Endodermal cell (in vitro differentiated cells): ENCODE measurements at places on chromosomes 4 and X. TPM values are rescaled to one million over a fixed set of nuclear protein-coding genes. Genes with fewer than 3 reads are reported as not detected.

The EPHA5 gene
- 0.07 TPM in 1 of 2 replicates, not detected in the other for total RNA-seq

The KLF8 gene
- 110 to 164 TPM (median 116 TPM) in 3 replicates for total RNA-seq

The REST gene
- total RNA-seq: 84.9 to 88.2 TPM (median 85.8 TPM) in 3 replicates

The SULT1B1 gene
- 0.05 TPM in 1 of 3 replicates, not detected in the others for total RNA-seq

The MAGEC2 gene
- total RNA-seq: not detected in 3 replicates

The HSFX3 gene
- not detected in 2 replicates for total RNA-seq

The ADH1C gene
- total RNA-seq: not detected in 2 replicates

The JCHAIN gene
- total RNA-seq: not detected in 3 replicates

The DTHD1 gene
- not detected in 2 replicates for total RNA-seq

DNA sequence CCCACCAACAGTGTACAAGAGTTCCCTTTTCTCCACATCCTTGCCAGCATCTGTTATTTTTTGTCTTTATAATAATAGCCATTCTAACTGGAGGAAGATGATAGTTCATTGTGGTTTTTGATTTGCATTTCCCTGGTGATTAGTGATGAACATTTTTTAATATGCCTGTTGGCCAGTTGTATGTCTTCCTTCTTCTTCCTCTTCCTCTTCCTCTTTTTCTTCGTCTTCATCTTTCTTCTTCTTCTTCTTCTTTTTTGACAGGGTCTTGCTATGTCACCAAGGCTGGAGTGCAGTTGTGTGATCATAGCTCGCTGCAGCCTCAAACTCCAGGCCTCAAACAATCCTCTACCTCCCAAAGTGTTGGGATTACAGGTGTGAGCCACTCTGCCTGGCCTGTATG lies 87.4 kb downstream of the CCDC160 start:
- no peak for DNase-seq

DNA sequence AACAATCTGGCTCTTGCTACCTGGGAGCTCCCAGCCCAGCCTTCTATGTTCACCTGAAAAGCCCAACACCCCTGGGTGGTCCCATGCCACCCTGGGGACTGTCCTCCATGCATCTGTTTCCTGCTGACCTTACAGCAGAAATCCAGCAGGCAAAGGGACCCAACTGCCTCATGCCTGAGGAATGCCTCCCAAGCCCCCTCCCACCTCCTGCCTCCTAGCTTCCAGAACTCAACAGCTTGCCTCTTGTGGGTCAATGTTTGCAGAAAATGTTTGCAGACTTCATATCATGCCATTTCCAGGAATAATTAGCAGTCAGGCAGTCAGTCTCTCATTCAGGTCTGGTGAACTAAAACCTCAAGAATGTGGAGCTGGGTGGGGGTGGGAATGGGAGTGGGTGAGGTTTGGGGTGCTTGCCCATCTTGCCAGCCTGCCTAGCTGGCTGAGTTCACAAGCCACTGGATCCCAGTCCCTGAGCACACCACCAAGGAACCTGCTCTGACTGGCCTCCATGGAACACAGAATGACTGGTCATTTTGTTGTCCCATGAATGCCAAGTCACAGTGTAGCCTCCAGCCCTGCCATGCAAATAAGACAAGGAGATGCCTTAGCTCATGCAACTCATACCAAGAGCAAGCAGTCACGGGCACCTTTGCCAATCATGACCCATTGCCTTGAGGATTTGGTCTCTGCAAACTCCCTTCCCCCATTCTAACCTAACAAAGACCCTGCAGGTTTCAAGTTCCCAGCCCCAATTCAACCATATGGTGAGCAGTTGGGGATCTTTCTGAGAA lies 12.1 kb upstream of the PLAC1 start:
- DNase-seq: peak; percentile 51

- no peak for DNase-seq
Measured at GRCh38 chrX:23478561-23478960, 143.9 kb downstream of the PTCHD1 start.

DNA sequence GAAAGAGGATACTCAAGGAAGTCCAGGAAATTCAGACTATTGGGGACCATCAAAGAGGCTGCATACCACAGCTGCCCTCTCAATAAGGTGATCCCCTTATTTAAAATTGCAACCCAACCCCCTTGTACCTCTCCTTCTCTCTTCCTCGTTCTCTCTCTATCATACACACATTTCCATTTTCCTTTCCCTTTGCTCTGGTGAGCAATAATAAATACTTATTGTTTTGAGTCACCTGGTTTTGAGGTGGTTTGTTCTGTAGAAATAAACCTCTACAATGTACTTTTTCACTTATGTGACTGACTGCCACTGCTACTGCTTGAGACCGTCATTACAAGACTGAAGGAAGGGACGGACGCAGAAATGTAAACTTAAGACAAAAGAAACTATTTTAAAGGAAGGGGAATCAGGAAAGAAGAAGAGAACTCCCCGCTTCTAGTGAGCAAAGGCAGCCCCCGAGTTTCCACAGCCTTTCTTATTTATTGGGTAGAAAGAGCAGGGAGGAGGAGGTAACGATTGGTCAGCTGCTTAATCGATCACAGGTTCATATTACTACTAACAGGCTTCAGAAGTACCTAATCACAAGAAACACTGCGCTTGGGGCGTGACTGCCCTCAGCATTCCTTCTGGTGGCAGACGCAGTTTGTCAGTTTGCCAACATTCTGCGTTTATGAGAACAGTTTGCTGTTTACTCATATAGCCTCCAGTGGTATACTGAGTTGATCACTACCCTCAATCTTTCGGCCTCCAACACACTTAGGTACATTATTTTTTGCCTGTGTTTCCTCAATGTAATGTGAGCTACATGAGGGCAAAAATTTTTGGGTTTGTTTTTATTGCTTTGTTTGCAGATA lies 16.9 kb upstream of the TMEM165 start:
- no peak for DNase-seq

- no peak for DNase-seq
Measured at GRCh38 chr4:141851246-141851891, 215.0 kb downstream of the IL15 start.

DNA sequence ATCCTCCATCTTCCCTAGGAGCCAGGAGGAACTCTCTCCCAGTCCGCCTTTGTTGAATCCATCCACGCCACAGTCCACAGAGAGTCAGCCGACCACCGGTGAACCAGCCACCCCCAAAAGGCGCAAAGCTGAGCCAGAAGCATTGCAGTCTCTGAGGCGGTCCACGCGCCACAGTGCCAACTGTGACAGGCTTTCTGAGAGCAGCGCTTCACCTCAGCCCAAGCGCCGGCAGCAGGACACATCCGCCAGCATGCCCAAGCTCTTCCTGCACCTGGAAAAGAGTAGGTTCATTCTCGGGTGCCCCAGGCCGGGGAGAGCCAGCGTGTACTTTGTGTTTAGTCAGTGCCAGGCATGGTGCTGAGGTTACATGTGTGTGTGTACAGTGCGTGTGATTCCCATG lies 7.4 kb downstream of the MSL3 start:
- no peak for DNase-seq

DNA sequence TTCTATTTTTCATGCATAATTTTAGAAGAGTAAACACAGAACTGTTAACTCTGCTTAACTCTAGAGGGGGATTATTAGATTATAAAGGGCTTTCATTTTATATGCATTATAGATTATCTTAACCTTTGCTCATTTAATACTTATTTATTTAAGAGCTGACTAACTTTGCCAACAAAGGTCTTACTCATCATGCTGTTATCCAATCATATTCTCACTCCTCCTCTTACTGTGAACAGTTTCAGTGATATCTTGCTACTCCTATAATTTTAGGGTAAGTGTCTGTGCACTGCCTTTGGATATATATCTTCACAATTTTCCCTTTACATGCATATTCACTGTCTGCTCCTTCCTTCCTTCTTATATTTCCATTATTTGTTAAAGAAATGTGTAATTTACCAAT lies 1814.9 kb downstream of the STIM2 start:
- DNase-seq: no peak

DNA sequence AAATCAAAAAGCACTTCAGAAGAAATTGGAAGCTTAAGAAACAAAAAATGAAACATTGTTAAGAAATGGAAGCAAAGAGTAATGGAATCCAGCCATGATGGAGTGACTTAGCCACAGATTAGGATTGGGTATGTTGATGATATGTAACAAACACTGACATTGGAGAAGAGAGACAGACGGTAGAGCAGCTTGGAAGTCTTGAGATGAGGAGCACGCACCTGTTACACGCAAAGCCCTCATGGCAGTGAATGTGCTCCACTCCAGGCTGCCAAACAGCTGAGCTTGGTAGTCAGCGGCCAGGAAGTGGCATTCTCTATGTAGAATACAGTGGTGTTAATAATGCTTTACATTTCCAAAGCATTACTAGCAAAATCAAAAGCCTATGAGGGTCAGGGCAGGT lies 56.9 kb upstream of the GPRIN3 start:
- no peak for DNase-seq

DNA sequence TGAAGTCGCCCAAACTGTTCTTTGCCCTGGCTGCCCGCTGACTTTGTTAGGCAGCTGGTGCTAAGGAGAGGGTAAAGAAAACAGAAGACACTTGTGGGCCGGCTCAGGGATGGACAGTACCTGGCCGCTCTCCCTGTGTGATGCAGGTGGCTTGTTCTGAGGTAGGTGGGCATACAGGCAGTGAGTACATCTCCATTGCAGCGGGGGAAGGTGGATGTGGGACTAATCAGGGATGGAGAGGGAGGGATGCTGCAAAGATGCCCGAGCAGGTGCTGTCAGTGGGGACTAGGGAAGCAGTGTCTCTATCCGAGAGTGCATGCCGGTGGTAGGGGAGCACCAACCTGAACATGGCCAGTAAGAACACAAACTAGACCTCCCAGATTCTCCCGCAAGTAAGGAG lies 67.0 kb downstream of the SORBS2 start:
- no peak for DNase-seq

GRCh38 chrX:71095981-71096759 lies 519 bp downstream of the FOXO4 start:
- no peak for DNase-seq

GRCh38 chr4:105192474-105192873 lies 45.8 kb downstream of the TET2 start:
- no peak for DNase-seq

GRCh38 chrX:51955200-51955599 lies 61.8 kb downstream of the MAGED1 start:
- DNase-seq: no peak

GRCh38 chr4:40788331-40788730 lies 38.6 kb downstream of the NSUN7 start:
- no peak for DNase-seq

GRCh38 chr4:68874507-68874906 lies 58.7 kb downstream of the UGT2B10 start:
- DNase-seq: no peak

DNA sequence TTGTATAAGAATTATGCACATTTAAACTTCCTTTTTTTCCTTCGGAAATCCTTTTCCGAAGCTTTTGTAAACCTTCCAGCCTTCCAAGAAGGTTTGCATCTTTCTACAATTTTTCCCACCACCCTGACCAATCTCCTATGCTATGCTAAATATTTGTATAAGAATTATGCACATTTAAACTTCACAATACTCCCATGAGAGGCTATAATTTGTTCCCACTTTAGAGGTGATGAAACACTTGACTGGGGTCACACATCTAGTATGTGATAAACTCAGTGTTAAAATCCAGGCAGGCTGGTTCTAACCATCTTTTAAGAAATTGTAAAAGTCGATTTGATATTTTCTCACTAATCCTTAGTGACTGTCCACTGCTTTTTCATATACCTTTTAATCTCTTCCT lies 22.1 kb downstream of the NUDT6 start:
- DNase-seq: no peak

- no peak for DNase-seq
Measured at GRCh38 chr4:22192084-22192511, 243.5 kb upstream of the KCNIP4 start.

DNA sequence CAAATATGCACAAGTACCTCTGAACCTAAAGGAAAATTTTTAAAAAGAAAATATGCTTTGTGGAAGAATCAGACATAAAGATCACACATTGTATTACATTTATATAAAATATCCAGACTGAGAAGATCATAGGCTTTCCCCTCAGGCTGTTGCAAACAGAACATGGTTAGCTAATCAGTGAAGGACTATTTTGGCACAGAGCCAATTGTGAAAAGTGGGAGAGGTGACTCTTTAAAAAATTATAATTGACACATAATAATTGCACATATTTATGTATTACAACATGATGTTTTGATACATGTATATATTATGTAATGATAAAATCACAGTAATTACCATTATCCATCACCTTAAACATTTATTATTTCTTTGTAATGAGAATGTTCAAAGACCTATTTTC lies 44.1 kb upstream of the FOXR2 start:
- DNase-seq: no peak

- DNase-seq: no peak
Measured at GRCh38 chr4:183300070-183300469, 20.0 kb downstream of the CLDN22 start.

DNA sequence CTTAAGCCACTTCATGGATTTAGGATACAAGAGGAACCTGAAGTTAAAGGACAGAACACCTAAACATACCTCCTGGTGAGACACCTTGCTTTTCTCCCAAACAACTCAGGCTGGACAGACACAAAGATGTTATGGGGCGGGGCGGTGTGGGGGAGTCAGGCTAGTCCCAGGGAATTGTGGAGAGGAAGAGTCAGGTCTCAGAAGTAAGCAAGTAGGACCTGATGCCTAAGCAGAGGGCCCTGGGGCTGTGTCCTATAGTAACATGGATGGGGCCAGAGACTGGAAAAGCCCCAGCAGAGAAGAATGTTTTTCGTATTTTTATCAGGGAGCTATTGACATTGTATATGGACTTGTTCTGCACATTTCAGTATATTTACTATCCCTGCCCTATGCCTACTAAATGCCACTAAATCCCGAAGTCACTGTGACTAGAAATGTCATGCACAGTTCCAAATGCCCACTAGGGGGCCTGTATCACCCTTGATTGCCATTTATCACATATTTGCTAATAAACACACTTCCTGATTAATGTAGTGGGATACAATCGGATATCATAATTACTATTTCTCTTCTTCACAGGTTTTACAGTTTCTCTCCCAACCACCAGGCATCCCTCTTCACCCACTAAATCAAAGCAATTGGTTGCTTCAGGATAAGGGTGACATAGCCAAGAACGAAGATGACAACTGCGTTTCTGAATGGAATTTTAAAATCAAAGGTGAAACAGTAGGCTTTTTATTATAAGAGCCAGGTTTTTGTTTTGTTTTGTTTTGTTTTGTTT lies 23.8 kb upstream of the ARHGAP10 start:
- peak; percentile 73 for DNase-seq

DNA sequence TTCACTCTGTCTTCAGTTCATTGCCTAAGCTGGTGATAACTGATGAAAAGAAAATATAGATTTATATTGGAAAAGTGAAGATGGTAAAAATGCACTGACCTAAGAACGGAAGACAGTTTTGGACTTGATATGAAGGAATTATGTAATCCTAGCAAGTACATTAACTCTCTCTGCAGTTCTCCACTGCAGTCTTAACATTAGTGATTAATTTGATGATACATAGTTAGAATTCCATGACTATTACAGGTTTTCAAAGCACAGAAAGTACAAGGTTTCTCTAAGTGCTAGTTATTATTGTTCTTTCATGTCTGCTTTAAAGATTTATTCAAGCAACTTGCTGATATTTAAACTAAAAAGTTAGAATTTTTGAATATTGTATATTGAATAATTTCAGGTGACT lies 1591.7 kb upstream of the ADGRL3 start:
- no peak for DNase-seq

GRCh38 chr4:142404191-142404611 lies 441.9 kb downstream of the INPP4B start:
- DNase-seq: no peak
